WTC11 (cell line): ENCODE measurements at places on chromosomes 7 and 10.

DNA sequence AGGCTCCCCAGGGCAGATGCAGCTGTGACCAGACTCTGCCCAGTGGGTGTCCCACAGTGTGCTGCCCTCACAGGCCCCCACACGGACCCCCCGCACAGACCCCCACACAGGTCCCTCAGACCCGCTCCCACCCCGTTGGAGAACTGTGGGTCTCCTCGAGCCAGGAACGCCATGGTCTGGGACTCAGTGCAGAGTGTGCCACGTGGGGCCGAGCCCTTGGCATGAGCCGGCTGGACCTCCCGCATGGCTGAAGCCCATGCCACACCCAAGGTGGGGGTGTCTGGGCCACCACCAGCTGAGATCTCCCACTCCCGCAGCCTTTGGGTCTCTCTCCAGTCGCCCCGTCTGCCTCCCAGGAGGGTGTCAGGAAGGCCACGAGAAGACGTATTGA, 34.3 kb downstream of the JAKMIP3 start:
- no peak overlapping the region for H3K4me3 ChIP-seq
- no peaks in the 10 kb centered on the region for H3K36me3 ChIP-seq
- no peaks in the 10 kb centered on the region for H3K4me1 ChIP-seq
- H3K27ac ChIP-seq = no peak overlapping the region
- no peaks in the 10 kb centered on the region for H3K27me3 ChIP-seq
- no peak for DNase-seq

DNA sequence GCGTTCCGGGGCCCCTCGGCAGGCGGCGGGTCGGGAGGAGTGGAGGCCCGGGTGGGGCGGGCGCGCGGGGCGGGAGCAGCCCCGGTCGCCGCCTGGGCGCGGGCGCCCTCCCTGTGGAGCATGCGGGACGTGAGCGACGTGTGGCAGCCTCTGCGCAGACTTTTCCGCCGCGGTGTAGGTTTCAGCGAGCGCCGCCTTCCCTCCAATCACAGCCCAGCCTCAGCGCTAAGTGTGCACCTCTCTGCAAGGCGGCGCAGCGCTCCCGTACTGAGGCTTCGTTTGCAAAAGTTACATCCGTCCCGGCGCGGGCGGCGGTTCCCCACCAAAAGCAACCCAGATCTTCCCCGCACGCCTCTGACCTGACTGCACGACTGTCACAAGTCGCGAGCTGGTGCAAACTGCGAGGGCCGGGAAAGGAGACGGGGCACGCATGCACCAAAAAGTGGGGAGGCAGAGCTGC, 1.2 kb upstream of the PFKFB3 start:
- peak overlapping the region; percentile 83 for H3K4me3 ChIP-seq
- peaks cover 19% of the 10 kb centered on the region for H3K4me1 ChIP-seq
- H3K27ac ChIP-seq = no peak overlapping the region
- DNase-seq = peak; percentile 65
- H3K27me3 ChIP-seq = peaks cover 54% of the 10 kb centered on the region

GRCh38 chr10:49173201-49173772, 14.9 kb downstream of the TMEM273 start:
- H3K27me3 ChIP-seq = no peaks in the 10 kb centered on the region
- peaks cover 7% of the 10 kb centered on the region; the same call in 1 of the 2 replicates for H3K4me1 ChIP-seq
- DNase-seq = no peak
- H3K36me3 ChIP-seq = no peaks in the 10 kb centered on the region
- H3K27ac ChIP-seq = no peak overlapping the region

- no peaks in the 10 kb centered on the region for H3K36me3 ChIP-seq
- H3K27me3 ChIP-seq = no peaks in the 10 kb centered on the region
- no peak overlapping the region for H3K27ac ChIP-seq
- no peak overlapping the region for H3K4me3 ChIP-seq
- DNase-seq = no peak
Measured at GRCh38 chr10:1211844-1212570, 155.8 kb downstream of the WDR37 start.

DNA sequence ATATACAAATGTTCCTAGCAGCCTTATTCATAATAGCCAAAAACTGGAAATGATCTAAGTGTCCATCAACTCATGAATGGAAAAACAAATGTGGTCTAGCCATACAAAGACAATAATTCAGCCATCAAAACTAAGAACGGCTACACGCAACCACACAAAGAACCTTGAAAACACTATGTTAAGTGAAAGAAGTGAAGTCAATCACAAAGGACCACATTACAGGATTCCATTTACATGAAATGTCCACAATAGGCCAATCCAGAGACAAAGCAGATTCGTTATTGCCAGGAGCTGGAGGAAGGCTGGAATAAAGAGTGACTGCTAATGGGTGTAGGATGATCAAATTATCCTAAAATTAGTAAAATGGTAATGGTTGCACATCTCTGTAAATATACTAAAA, 21.1 kb downstream of the MKRN1 start:
- no peak for DNase-seq
- H3K27me3 ChIP-seq = no peaks in the 10 kb centered on the region
- H3K4me1 ChIP-seq = peaks cover 61% of the 10 kb centered on the region
- H3K36me3 ChIP-seq = peaks cover 78% of the 10 kb centered on the region
- H3K4me3 ChIP-seq = no peak overlapping the region

- peaks cover 2% of the 10 kb centered on the region for H3K27me3 ChIP-seq
- no peak overlapping the region for H3K4me3 ChIP-seq
- H3K4me1 ChIP-seq = no peaks in the 10 kb centered on the region
- no peak overlapping the region for H3K27ac ChIP-seq
Measured at GRCh38 chr7:155984028-155984580, 171.8 kb upstream of the SHH start.

DNA sequence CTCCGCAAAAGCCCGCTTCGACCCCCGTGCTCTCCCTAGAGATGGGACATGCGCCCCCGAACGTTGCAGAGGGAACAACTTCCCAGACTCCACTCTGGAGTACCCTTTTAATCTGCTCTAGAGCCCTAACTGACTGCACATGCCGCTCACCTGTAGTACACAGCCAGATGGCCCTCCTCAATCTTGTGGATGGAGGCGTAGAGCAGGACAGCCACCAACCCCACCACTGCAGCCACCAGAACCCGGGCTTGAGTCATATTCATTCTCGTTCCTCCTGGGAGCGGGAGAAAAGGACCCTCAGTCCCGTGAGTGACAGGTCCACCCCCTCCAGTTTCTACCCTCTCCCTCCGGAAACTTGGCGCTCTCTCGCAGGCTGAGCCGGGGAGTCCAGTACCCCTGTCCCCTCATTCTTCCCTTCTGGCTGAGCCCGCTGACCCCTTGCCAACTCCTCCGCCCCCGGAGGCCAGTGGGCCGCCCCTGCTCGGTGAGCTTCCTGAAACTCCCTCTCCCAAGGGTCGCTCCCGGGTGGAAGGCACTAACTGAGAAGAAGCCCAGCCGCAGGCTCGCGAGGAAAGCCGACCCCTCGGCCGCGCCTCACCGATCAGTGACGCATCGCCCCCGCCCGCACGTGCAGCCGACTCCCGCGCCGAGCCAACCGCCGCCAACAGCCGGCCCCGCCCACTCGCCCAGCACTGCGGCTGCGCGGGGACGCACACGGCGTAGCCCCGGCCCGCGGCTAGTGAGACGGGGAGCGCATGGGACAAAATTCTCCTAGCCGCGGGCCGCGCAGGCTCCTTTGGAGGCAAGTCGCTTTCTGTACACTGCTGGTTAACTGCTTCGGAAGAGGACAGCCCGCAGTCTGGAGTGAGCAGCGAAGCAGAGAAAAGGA, at the start of gene ERLIN1:
ERLIN1 (minus strand) TSS at position 666 of the 889 bp plus-strand sequence; CDS start at position 263, 403 bp downstream.
- peak within 1 kb of the TSS; percentile 89 for H3K27ac ChIP-seq
- DNase-seq = peak; percentile 93
- peak within 1 kb of the TSS; percentile 91 for H3K4me3 ChIP-seq
- H3K36me3 ChIP-seq = peaks cover 27% of the 10 kb centered on the region

DNA sequence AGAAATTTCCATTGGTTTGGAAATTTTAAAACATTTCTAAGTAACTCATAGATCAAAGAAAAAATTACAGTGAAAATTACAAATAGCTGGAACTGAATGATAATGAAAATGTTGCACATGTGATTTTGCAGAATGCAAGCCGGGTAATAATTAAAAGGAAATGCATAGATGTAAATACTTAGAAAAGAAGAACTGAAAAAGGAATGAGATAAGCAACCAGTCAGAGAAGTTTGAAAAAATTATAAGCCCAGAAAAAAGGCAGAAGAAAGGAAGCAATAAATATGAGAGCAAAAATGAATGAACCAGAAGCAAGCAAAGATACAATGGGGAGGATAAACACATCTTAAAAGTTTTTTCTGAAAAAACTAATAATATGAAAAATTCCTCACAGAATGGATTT, 3.2 kb upstream of the TMEM273 start:
- no peaks in the 10 kb centered on the region for H3K4me1 ChIP-seq
- H3K27ac ChIP-seq = no peak overlapping the region

GRCh38 chr7:29189743-29190201, 4.8 kb upstream of the CHN2 start:
- peak overlapping the region; percentile 45; the same call in 1 of the 2 replicates for H3K27ac ChIP-seq
- DNase-seq = peak; percentile 97
- peaks cover 48% of the 10 kb centered on the region for H3K27me3 ChIP-seq
- H3K36me3 ChIP-seq = no peaks in the 10 kb centered on the region
- H3K4me1 ChIP-seq = peaks cover 46% of the 10 kb centered on the region

DNA sequence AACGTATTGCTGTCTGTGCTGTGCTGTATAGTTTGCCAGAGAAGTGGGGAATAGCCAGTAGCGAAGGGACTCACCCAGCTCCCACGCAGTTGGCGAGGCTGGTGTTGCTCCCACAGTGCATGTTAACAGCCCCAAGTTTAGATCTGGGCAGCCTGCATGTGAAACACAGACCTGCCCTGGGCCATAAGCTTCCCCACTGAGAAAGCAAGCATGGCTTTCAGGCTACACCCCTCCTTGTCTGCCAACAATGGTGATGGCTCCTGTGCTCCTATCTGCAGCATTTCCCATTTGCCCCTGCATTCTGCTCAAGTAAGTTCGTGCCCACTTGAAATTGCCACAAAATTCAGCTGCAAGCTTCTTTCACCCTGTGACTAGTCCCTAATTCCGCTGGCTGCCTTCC, 57.5 kb downstream of the IPMK start:
- no peak overlapping the region for H3K4me3 ChIP-seq
- peaks cover 31% of the 10 kb centered on the region for H3K36me3 ChIP-seq
- H3K27me3 ChIP-seq = no peaks in the 10 kb centered on the region
- DNase-seq = no peak
- peak overlapping the region; percentile 64; the same call in 1 of the 2 replicates for H3K27ac ChIP-seq

DNA sequence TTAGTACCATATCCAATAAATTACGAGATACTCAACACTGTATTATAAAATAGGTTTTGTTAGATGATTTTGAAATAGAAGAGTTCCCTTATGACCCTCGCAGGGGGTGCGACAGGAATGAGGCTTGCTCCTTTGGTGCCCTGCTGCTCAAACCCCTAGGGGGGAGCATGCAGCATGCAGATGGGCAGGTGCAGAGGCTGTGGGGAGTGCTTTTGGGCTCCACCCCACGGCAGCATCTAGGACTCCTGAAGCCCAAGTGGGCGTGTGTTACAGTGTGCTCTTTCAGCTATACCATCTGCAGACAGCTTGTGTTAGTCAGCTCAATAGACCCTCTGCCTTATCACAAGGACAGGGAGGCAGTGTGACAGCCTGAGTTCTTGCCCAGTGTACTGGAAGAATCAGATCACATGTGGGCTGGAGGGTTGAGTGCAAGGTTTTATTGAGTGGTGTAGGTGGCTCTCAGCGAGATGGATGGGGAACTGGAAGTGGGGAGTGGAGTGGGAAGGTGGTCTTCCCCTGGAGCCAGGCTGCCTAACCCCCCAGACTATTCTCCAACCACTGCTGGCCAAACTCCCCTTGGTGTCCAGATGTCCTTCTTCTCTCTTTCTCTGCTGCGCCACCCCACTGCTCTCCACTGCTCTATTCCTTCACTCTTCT, 3.1 kb upstream of the MRC1 start:
- no peak for DNase-seq
- H3K27me3 ChIP-seq = no peaks in the 10 kb centered on the region
- H3K4me1 ChIP-seq = peaks cover 11% of the 10 kb centered on the region
- no peaks in the 10 kb centered on the region for H3K36me3 ChIP-seq
- no peak overlapping the region for H3K27ac ChIP-seq

DNA sequence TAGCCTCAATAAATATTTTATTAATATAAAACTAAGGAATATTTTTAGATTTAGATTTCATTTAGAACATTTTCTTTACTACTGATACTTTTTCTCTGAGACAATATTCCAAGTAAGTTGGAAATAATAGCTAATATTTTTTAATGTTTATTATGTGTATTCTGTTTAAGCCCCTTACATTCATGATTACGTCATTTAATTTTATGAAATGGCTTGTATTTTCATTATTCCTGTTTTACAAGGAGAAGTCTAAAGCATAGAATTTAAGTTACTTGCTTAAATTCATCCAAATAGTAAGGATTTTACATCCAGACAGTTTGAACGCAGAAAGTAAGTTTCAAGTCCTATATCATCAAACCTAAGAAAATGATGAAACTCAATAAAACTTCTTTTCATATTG, 6.1 kb downstream of the DGKB start:
- no peak for DNase-seq
- no peak overlapping the region for H3K27ac ChIP-seq
- H3K27me3 ChIP-seq = no peaks in the 10 kb centered on the region
- H3K4me1 ChIP-seq = peaks cover 19% of the 10 kb centered on the region

GRCh38 chr10:2990764-2991163, 76.6 kb upstream of the PFKP start:
- no peak for DNase-seq
- no peaks in the 10 kb centered on the region; the same call in 1 of the 2 replicates for H3K36me3 ChIP-seq
- no peak overlapping the region for H3K27ac ChIP-seq
- H3K27me3 ChIP-seq = peaks cover 21% of the 10 kb centered on the region
- H3K4me3 ChIP-seq = no peak overlapping the region

GRCh38 chr7:130481898-130482297, 10.0 kb upstream of the MEST start:
- H3K4me1 ChIP-seq = peaks cover 7% of the 10 kb centered on the region
- no peak overlapping the region for H3K27ac ChIP-seq
- no peak overlapping the region for H3K4me3 ChIP-seq
- DNase-seq = no peak

DNA sequence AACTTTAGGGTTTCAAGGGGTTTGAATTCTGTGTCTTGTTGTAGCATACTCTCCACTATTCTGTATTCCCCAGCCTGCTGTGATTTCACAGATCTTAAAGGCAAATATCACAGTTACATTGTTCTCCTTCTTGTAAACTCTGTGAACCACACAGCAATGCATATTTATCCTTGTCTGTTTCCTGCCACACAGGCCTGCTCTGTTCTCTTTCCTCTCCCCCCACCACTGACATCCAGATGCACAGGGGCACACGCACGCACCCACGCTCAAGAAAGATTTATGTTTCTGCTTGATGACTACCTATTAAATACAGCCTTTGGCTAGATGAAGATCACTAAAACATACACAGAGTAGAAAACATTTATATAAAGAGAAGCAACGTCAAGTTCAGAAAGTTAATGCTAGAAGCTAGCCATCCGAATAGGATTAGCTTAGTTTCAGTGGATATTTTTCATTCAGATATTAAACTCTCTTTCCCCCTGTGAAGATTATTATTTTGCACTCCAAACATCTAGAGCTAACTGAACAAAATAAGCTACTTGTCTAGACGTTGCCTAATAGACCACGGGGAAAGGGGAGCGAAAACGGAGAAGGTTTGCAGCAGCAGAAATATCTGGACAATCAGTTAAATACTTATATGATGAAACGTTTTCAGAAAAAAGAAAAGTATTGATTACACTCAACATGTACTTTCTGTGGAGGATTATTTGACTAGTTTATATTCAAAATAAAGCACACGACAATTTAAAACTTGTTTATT, 193.1 kb upstream of the SEMA3C start:
- H3K27ac ChIP-seq = no peak overlapping the region
- H3K27me3 ChIP-seq = no peaks in the 10 kb centered on the region
- no peaks in the 10 kb centered on the region for H3K36me3 ChIP-seq
- no peak overlapping the region for H3K4me3 ChIP-seq
- no peak for DNase-seq

- H3K4me1 ChIP-seq = peaks cover 3% of the 10 kb centered on the region
- no peak overlapping the region for H3K4me3 ChIP-seq
- DNase-seq = no peak
- no peak overlapping the region for H3K27ac ChIP-seq
- no peaks in the 10 kb centered on the region for H3K36me3 ChIP-seq
- peaks cover 23% of the 10 kb centered on the region for H3K27me3 ChIP-seq
Measured at GRCh38 chr10:127910464-127910770, 3.5 kb downstream of the PTPRE start.
